ENCODE measurements at places on chromosomes 5 and 9.

- DNase-seq, result no peak
Observed at GRCh38 chr5:135695656-135696313, 117.0 kb upstream of the CXCL14 start.

DNA sequence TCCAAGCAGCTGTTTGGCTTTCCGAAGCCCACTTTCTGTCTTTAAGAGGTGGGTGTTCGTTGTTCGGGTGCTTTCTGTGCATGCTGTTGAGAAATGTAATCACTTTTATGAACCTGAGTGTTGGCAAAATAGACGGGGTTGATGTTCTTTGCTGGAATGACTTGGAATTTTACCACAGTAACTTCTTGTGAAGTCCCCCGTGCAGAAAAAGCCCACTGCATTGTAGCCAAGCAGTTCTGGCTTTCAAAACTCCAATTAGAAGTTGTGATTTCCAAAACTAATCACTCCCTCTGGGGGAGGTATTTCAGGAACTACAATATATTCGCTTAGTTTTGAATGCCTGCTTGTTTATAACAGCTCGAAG lies 111.1 kb downstream of the PAM start:
- no peak for DNase-seq

DNA sequence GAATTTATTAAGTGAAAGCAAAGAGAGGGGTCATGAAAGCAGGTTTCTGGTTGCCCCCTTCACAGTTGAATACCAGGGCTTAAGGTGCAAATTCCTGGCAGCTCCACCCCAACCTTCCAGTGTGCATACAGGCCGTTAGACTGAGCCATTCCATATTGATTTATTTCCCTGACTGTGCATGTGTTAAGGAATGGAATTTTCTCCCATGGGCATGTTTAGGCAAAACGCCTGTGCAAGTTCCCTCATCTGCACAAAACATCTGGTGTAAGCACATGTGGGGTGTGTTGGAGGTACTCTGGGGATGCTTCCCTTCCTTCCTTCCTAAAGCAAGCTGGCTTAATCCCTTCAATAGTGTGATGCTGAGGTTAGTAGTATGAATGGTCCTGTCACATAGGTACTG lies 1470.6 kb downstream of the MAT2B start:
- DNase-seq, result no peak

GRCh38 chr9:38360839-38361472 lies 31.5 kb upstream of the ALDH1B1 start:
- DNase-seq, result no peak

GRCh38 chr9:14895806-14896205 lies 14.4 kb downstream of the FREM1 start:
- no peak for DNase-seq

DNA sequence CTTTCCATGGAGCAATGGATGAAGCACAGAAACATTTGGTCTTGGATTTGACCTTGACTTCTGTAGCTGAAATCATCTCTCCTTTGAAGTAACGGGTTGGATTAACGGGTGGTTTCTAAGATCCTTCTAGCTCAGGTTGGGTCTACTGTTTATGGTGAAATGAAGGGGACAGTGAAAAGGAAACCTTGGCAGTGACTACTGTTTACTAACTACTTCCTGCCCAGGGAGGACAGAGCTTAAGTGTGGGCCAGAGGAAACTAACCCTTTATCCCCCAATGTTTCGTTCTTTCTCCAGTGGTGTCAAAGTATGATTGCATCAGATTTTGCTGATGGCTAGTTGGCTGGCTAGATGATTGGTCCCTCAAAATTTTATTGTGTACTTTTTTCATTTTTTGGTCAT lies 22.2 kb downstream of the SKP2 start:
- no peak for DNase-seq

DNA sequence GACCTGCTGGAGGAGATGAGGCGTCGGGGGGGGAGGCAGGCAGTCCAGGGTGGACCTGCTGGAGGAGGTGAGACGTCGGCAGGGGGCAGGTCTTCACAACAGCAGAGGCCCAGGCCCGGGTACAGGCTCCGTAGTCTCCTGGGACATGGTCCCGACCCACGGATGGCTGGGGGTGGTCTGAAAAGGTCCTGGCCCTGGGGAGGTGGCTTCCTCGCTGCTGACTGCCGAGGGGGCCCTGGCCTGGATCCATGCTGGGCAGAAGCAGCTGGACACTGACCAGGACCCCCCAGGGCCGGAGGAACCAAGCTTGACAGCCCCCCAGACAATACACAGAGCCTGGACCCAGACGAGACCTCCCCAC lies 8.5 kb downstream of the EGFL7 start:
- DNase-seq, result no peak

DNA sequence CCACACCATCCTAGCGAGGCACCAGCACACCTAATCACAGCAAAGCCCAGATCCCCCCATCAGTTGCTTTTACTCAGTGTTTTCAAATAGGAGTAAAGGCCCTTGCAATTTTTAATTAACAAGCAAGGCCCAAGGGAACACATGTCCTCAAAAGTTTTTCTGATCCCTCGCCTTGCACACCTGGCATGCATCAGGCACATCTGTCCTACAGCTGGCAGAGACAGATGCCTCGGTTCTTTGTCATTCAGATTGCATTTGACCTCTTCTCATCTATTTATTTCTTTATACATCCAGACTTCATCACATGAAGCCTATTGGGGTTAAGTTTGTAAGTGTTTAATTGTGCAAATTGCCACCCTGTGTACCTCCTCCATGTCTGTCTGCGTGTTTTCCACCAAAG lies 241.4 kb downstream of the MARCHF11 start:
- DNase-seq, result no peak

DNA sequence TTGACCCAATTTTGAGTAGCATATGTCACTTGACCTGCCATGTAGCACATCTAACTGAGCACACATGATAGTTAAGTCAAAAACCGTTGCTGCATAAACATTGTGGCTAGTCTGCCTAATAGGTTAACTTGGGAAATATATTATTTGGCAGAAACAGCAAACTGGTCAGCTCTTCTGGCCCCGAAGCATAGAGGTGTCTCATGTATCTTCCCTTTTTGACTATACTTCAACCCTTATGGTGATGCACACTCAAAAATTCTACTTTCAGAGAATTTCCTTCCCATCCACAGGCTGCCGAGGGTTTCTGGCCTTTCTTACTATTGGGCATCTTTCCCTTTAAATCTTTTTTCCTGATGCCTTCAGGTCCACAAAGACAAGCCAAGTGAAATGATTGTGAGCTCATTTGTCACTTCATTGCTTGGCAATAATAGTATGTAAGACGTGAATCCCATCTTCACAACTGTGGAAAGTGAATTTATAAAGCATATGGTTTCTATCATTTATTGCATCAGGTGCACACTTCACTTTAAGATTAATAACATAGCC lies 41.2 kb downstream of the MOCS2 start:
- DNase-seq, result no peak

DNA sequence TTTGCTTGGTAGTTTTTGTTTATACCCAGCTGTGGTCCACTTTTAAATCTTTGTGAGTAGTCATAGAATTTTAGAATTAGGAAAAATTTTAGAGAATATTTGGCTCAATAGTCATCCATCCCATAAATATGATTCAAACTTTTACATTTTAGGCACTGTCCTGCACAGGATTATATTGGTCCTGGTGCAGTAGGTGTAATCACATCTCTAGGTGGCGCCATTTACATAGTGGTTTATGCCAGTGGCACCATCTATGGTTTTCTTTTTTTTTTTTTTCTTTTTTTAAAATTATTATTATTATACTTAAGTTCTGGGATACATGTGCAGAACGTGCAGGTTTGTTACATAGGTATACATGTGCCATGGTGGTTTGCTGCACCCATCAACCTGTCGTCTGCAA lies 260.7 kb upstream of the KCNN2 start:
- DNase-seq, result no peak

- no peak for DNase-seq
Observed at GRCh38 chr5:4309026-4309425, 713.4 kb downstream of the IRX1 start.

DNA sequence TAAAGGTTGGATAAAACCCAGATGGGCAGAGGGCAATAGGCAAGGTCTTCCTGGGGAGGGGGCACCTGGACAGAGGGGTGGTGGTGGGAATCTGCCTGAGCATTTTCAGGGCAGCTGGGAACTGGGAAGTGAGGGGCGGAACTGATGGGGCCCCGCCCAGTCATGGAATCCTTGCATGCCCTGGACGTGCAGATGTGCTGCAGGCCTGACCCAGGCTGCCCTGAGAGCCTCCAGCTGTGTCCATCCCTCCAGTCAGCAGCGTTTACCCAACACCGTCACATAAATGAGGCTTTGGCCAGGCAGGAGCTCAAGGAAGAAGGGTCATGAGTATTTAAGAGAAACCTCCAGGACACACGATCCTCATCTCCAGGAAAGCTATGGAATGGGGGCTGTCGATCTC lies 70.3 kb downstream of the DAB2IP start:
- no peak for DNase-seq

- DNase-seq, result no peak
Observed at GRCh38 chr9:110809038-110809595, 140.5 kb downstream of the MUSK start.
